Naive thymus-derived CD4-positive, alpha-beta T cell (primary cell): ENCODE measurements at places on chromosomes 5 and 9. TPM values are rescaled to one million over a fixed set of nuclear protein-coding genes. Genes with fewer than 3 reads are reported as not detected.

The C1QTNF3 gene
- 8.8 TPM for total RNA-seq

The PPIC gene
- total RNA-seq: not detected

The ADAMTS2 gene
- total RNA-seq: not detected

The PCDHGB6 gene
- total RNA-seq: 0.13 TPM

The CAAP1 gene
- 11.8 TPM for total RNA-seq

The ZNF658 gene
- 3.9 and 4.0 TPM in 2 replicates for total RNA-seq

GRCh38 chr9:133956520-133957076 lies 35.5 kb downstream of the VAV2 start:
- H3K27ac ChIP-seq: peak overlapping the region; percentile 60
- H3K4me3 ChIP-seq: no peak overlapping the region
- no peaks in the 10 kb centered on the region for H3K4me1 ChIP-seq
- DNase-seq: no peak
- no peaks in the 10 kb centered on the region for H3K36me3 ChIP-seq
- no peaks in the 10 kb centered on the region for H3K27me3 ChIP-seq

GRCh38 chr5:78065663-78066062 lies 228.8 kb downstream of the AP3B1 start:
- H3K4me1 ChIP-seq: no peaks in the 10 kb centered on the region
- no peak for DNase-seq
- no peaks in the 10 kb centered on the region for H3K36me3 ChIP-seq
- H3K4me3 ChIP-seq: no peak overlapping the region
- no peak overlapping the region for H3K27ac ChIP-seq
- H3K27me3 ChIP-seq: no peaks in the 10 kb centered on the region

- H3K27ac ChIP-seq: no peak overlapping the region
- no peaks in the 10 kb centered on the region for H3K36me3 ChIP-seq
- peak; percentile 8 for DNase-seq
Observed at GRCh38 chr9:6644346-6645104, 1.0 kb downstream of the GLDC start.

GRCh38 chr5:139277171-139277570 lies 16.4 kb upstream of the MATR3 start:
- DNase-seq: no peak
- H3K4me3 ChIP-seq: no peak overlapping the region
- no peak overlapping the region for H3K27ac ChIP-seq
- H3K4me1 ChIP-seq: peaks cover 26% of the 10 kb centered on the region

GRCh38 chr9:136943291-136944211 lies 987 bp downstream of the FBXW5 start:
- H3K36me3 ChIP-seq: no peaks in the 10 kb centered on the region
- H3K4me1 ChIP-seq: peaks cover 11% of the 10 kb centered on the region
- peak overlapping the region; percentile 77 for H3K27ac ChIP-seq
- no peak for DNase-seq
- no peaks in the 10 kb centered on the region for H3K27me3 ChIP-seq
- H3K4me3 ChIP-seq: peak overlapping the region; percentile 72

GRCh38 chr5:154320224-154321089 lies 125.3 kb upstream of the SAP30L start:
- H3K27me3 ChIP-seq: no peaks in the 10 kb centered on the region
- H3K36me3 ChIP-seq: no peaks in the 10 kb centered on the region
- no peak overlapping the region for H3K4me3 ChIP-seq
- H3K4me1 ChIP-seq: no peaks in the 10 kb centered on the region

GRCh38 chr5:121979691-121980090 lies 17.9 kb downstream of the SRFBP1 start:
- no peak for DNase-seq
- H3K36me3 ChIP-seq: no peaks in the 10 kb centered on the region
- H3K27me3 ChIP-seq: no peaks in the 10 kb centered on the region
- H3K4me3 ChIP-seq: no peak overlapping the region
- H3K27ac ChIP-seq: no peak overlapping the region

- no peaks in the 10 kb centered on the region for H3K36me3 ChIP-seq
- no peak for DNase-seq
- H3K27me3 ChIP-seq: no peaks in the 10 kb centered on the region
- no peak overlapping the region for H3K4me3 ChIP-seq
- H3K27ac ChIP-seq: no peak overlapping the region
- peaks cover 6% of the 10 kb centered on the region for H3K4me1 ChIP-seq
Observed at GRCh38 chr9:33835625-33836260, 18.8 kb downstream of the UBE2R2 start.

- H3K36me3 ChIP-seq: no peaks in the 10 kb centered on the region
- H3K27ac ChIP-seq: no peak overlapping the region
- H3K27me3 ChIP-seq: no peaks in the 10 kb centered on the region
- no peak overlapping the region for H3K4me3 ChIP-seq
- no peaks in the 10 kb centered on the region for H3K4me1 ChIP-seq
- DNase-seq: no peak
Observed at GRCh38 chr9:86519066-86519615, 164.9 kb upstream of the TUT7 start.

- peaks cover 24% of the 10 kb centered on the region for H3K4me1 ChIP-seq
- H3K27me3 ChIP-seq: no peaks in the 10 kb centered on the region
- H3K36me3 ChIP-seq: peaks cover 3% of the 10 kb centered on the region
- peak overlapping the region; percentile 91 for H3K4me3 ChIP-seq
Observed at GRCh38 chr5:80654054-80654390, 430 bp upstream of the MSH3 start.

- H3K4me1 ChIP-seq: no peaks in the 10 kb centered on the region
- no peaks in the 10 kb centered on the region for H3K36me3 ChIP-seq
- H3K27ac ChIP-seq: no peak overlapping the region
- no peak for DNase-seq
- no peak overlapping the region for H3K4me3 ChIP-seq
Observed at GRCh38 chr9:113659039-113659438, 195.5 kb downstream of the RGS3 start.

GRCh38 chr5:93062548-93062947 lies 518.5 kb downstream of the NR2F1-AS1 start:
- no peaks in the 10 kb centered on the region for H3K27me3 ChIP-seq
- H3K4me1 ChIP-seq: no peaks in the 10 kb centered on the region
- no peak for DNase-seq
- H3K36me3 ChIP-seq: no peaks in the 10 kb centered on the region

DNA sequence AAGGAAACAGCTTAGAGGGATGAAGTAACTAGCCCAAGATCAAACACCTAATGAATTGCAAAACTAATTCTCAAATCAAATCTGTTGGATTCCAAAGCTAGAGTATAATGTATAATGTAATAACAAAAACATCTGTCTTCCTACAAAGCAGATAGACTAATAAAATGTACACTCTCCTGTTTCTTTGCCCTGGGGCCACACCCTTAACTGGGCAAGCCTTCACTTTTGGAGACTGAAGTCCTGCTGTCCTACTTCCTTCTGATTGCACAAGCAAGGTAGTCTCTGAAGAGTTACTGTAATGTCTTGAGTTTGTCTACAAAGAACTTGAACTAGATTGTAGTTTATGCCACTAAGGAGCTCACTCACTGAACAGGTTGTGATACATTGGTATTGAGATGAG lies 2.5 kb downstream of the TTC1 start:
- DNase-seq: no peak
- peaks cover 13% of the 10 kb centered on the region for H3K4me1 ChIP-seq
- H3K36me3 ChIP-seq: peaks cover 21% of the 10 kb centered on the region
- H3K27me3 ChIP-seq: no peaks in the 10 kb centered on the region

DNA sequence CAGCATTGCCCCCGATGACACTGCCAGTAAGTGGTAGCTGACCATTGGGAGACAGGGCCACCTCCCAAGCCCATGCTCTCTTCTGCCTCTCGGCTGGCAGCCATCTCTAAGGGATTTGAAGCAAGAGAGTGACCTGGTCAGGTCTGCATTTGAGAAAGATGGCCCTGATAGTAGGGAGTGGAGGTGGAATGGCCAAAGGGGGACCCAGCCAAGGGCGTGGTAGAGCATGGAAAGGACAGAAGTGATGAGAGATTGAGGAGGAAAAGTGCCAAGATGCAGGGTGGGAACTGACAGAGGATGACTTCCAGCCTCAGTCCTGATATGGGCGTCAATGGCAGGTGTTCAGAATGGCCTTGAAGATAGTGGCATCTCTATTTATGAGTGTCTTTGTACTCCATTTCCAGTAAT lies 9.0 kb downstream of the ABL1 start:
- no peaks in the 10 kb centered on the region for H3K4me1 ChIP-seq
- no peaks in the 10 kb centered on the region for H3K36me3 ChIP-seq
- H3K4me3 ChIP-seq: no peak overlapping the region
- H3K27me3 ChIP-seq: no peaks in the 10 kb centered on the region
- H3K27ac ChIP-seq: no peak overlapping the region

DNA sequence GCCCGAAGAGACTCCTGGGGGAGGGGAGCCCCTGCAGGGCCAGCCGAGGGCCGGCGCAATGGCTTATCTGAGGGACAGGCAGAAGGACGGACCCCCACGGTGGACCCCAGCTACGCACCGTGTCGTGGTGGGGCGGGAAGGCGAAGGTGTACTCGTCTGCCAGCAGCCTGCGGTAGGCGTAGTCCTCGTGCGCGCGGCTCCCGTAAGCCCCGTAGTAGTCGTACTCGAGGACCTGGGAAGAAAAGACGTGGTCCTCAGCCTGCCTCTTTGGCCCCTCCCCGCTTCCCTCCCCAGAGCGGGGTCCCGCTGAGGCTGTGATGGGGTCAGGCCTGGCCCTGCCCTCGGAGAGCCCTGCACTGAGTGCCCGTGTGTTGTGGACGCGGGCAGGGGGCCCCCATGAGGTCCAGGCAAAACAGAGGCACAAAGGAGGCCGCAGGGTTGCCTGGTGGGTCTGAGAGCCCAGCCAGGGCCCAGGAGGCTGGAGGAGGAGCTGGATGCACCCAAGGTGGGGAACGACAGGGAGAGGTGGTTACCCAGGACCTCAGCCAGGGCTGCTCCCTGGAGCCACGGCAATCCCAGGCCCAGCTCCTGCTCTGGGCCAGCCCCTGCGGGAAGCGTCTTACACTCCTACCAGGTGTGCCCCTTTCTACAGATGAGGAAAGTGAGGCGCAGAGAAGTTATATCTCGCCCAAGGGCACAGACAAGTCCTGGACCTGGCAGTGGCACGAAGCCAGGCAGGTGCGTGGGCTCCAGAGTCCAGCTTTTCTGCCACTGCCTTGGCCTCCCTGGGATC lies 35.2 kb downstream of the SARDH start:
- H3K27ac ChIP-seq: peak overlapping the region; percentile 91
- H3K36me3 ChIP-seq: no peaks in the 10 kb centered on the region
- DNase-seq: no peak
- peak overlapping the region; percentile 70 for H3K4me3 ChIP-seq
